ENCODE measurements at places on chromosomes 13 and 19.

DNA sequence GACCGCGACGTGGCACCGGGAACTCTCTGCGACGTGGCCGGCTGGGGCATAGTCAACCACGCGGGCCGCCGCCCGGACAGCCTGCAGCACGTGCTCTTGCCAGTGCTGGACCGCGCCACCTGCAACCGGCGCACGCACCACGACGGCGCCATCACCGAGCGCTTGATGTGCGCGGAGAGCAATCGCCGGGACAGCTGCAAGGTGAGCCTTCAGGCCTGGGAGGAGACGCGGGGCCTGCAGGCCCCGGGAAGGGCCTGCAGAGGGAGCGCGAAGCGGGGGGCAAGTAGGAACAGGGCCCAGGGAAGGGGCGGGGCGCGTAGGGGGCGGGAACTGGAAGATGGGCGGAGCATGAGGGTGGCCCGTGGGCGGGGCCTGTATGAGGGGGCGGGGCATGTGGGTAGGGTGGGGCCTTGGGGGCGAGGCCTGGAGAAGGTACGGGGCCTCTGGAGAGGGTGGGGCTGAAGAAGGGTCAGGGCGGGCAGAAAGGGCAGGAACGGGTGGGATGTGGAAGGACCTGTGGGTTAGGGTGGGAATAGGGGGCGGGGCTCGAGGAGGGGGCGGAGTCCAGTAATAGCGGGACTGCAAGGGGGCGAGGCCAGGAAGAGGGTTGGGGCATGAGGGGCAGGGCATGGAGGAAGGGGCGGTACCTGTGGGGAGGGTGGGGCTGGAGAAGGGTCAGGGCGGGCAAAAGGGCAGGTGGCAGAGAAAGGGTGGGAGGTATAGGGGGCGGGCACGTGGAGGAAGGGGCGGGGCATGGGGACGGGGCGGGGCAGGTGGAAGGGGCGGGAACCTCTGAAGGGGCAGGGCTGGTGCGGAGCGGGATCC is 2.5 kb downstream of the CFD start:
- DNase-seq = peak; percentile 65

GRCh38 chr13:27533155-27533643 is 82.8 kb upstream of the MTIF3 start:
- DNase-seq = peak; percentile 35

DNA sequence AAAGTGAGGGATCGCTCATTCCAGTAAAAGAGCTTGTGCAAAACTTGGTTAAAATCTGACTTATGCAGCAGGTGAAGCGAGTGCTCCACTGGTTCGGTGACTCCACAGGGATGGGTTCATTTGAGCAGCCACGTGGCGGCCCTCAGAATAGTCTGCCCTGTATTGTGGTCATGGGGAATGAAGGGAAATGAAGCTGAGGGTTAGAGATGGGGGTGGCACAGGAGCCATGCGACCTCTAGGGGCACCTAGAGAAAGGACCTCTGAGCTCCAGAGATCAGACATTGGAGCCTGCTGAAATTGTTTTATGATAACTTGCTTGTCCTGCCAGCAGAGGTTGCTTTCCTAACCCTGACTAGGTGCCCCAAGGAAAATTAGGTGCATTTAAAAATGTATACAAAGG is 26.6 kb downstream of the CBY2 start:
- DNase-seq = no peak

GRCh38 chr13:41699759-41700158 is 242.4 kb downstream of the RGCC start:
- no peak for DNase-seq

- no peak for DNase-seq
Measured at GRCh38 chr13:114196629-114197028, 17.6 kb downstream of the CFAP97D2 start.

GRCh38 chr19:46678110-46678732 is 17.2 kb upstream of the DACT3 start:
- peak; percentile 53 for DNase-seq

GRCh38 chr13:97577026-97577425 is 143.1 kb downstream of the RAP2A start:
- DNase-seq = no peak

- DNase-seq = peak; percentile 24
Measured at GRCh38 chr13:39602614-39603366, at the start of gene LHFPL6. Gene LHFPL6, minus strand, starts transcription at chr13:39603193.

- DNase-seq = no peak
Measured at GRCh38 chr19:40078377-40078776, 12.4 kb downstream of the ZNF780A start.

GRCh38 chr13:40187841-40188591 is 478.4 kb downstream of the FOXO1 start:
- DNase-seq = no peak

GRCh38 chr19:6530386-6531162 is at the start of gene TNFSF9:
Gene TNFSF9, plus strand, starts transcription at chr19:6531026. Its CDS starts 11 bp downstream, at chr19:6531037.
- DNase-seq = peak; percentile 72

- DNase-seq = no peak
Measured at GRCh38 chr19:51030631-51031030, 4.2 kb downstream of the KLK12 start.

- no peak for DNase-seq
Measured at GRCh38 chr13:64675255-64675892, 2554.8 kb downstream of the PCDH9 start.

- DNase-seq = no peak
Measured at GRCh38 chr19:19059837-19060611, 3.8 kb upstream of the SLC25A42 start.

- DNase-seq = peak; percentile 94
Measured at GRCh38 chr19:17996826-17997316, 11.1 kb upstream of the ARRDC2 start.

DNA sequence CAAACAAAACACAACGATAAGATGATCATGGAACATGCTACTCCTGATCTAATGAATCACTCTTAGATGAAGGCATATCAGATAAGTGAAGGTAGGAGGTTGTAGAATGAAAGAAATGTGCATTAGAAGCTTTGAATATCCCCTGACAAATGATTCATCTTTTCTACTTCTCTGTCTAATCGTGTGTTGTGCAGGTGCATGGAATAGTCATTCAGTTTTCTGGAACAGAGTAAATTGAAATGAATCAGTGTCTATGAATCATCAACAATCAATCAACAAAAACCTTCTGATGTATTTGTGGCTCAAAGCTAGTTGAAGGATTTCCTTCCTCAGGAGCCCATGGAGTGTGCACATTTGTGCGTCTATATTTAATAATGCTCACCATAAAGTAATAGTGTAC is 1290.4 kb upstream of the PCDH20 start:
- no peak for DNase-seq

- DNase-seq = no peak
Measured at GRCh38 chr19:18204394-18205199, 755 bp upstream of the RAB3A start.

GRCh38 chr19:29942404-29943261 is 594 bp downstream of the URI1 start:
- DNase-seq = peak; percentile 70

GRCh38 chr19:38003438-38004185 is 96.6 kb downstream of the SIPA1L3 start:
- DNase-seq = peak; percentile 30

- DNase-seq = no peak
Measured at GRCh38 chr19:48218997-48219396, 36.7 kb downstream of the CARD8 start.

- no peak for DNase-seq
Measured at GRCh38 chr13:48318377-48318811, 14.8 kb downstream of the RB1 start.

DNA sequence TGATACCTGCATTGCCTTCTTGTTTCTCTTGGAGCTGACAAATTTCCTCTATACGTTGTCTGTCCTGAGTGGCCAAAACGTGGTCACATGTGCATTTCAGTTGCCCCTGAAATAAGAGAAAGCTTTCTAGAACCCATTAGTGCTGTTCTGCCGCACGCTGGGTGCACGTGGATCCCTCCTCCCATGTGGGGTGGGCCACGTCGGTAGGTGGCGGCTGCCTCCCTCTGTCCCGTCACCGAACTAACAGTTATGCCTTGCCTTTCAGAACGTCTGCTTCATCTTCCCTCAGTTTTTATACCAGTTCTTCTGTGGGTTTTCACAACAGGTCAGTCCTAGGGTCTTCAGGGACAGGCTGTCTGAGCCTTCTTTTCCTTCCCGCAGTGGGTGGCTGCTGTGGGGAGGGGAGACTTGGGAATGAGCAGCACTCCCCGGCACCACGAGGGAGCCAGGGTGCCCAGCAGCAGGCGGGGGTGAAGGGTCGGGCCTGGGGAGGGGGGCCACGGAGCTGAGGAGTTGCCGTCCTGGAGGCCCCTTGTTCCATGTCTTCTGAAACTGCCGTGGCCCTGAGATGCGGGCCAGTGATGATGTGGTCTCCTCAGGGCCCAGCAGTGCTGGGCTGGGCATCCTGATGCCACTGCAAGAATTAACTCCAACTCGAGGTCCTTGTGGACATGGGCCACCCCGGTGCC is 109.7 kb upstream of the MCF2L start:
- DNase-seq = no peak

DNA sequence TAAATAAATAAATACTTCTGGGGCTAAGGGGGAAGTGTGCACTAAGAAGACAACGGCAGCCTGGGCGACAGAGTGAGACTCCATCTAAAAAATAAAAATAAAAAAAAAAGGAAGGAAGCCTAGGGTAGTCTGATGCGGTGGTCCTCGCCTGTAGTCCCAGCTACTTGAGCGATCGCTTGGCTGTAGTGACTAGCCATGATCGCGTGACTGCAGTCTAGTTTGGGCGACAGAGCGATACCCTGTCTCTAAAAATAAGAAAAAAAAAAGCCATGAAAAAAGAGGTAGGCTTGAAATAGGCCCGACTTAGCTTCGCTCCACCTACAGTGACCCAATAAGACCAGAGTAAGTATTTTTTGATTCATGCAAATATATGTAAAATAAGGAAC is 661 bp upstream of the BABAM1 start:
- no peak for DNase-seq

DNA sequence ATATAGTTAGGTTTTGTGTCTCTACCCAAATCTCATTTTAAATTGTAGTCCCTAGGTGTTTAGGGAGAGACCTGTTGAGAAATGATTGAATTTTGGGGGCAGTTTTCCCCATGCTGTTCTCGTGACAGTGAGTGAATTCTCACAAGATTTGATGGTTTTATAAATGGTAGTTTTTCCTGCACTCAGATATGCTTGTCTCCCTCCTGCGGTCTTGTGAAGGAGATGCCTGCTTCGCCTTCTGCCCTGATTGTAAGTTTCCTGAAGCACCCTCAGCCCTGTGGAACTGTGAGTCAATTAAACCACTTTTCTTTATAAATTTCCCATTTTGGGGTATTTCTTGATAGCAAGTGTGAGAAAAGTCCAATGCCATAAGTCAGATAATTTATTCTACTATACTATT is 1977.5 kb upstream of the PCDH20 start:
- no peak for DNase-seq

All from stimulated activated CD4-positive, alpha-beta T cell treated with anti-CD3 and anti-CD28 coated beads, Interleukin-12 subunit alpha, Interleukin-12 subunit beta, amount 100 ng/mL, for 48 hours (primary cell).